ENCODE measurements at places on chromosomes 2 and 18.

- DNase-seq = no peak
Measured at GRCh38 chr2:155203178-155203577, 504.7 kb downstream of the KCNJ3 start.

DNA sequence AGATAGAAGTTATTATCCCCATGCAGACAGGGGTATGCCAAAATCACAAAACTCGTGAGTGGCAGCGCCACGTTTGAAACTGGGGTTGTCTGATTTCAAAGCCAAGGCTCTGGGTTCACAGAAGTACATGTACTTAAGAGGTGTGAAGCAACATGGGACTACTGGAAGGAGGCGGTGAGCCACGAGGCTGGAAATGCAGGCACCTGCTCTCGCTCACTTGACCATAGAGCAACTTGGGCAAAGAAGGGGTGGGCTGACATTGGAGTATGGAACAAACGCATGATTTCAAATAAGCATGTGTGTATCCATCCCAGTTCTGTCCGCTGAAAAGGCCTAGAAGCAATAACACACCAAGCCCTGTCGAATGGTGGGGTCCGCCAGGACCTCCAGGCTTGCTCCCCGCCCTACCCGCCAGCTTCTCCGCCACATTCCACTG, 593 bp upstream of the ACTR2 start:
- no peak for DNase-seq

- no peak for DNase-seq
Measured at GRCh38 chr2:119481501-119482455, 42.5 kb downstream of the SCTR start.

GRCh38 chr2:45591073-45591472, 20.0 kb downstream of the SRBD1 start:
- no peak for DNase-seq

- no peak for DNase-seq
Measured at GRCh38 chr2:52810460-52810859, 957.1 kb upstream of the CHAC2 start.

All from NCI-H1048 (cell line).